ENCODE measurements at places on chromosomes 4 and X. TPM values are rescaled to one million over a fixed set of nuclear protein-coding genes. Genes with fewer than 3 reads are reported as not detected.

ADAM29 gene
- not detected for total RNA-seq

LINC00632 gene
- 5.1 TPM for total RNA-seq

DIPK2B gene
- total RNA-seq = not detected

CNGA1 gene
- total RNA-seq = 1.1 TPM

CHIC1 gene
- total RNA-seq = 3.8 TPM

KLF3 gene
- total RNA-seq = 11.9 TPM

POLN gene
- not detected for total RNA-seq

IGBP1 gene
- total RNA-seq = 71.3 TPM

EIF2S3 gene
- 298 TPM for total RNA-seq

CXCL6 gene
- total RNA-seq = not detected

CRMP1 gene
- total RNA-seq = 1.4 TPM

LRAT gene
- total RNA-seq = 6.7 TPM

Data from A375 (cell line).